ENCODE measurements at places on chromosomes 7 and 10.

GRCh38 chr7:77184463-77184862 lies 15.2 kb downstream of the FGL2 start:
- no peak for DNase-seq

DNA sequence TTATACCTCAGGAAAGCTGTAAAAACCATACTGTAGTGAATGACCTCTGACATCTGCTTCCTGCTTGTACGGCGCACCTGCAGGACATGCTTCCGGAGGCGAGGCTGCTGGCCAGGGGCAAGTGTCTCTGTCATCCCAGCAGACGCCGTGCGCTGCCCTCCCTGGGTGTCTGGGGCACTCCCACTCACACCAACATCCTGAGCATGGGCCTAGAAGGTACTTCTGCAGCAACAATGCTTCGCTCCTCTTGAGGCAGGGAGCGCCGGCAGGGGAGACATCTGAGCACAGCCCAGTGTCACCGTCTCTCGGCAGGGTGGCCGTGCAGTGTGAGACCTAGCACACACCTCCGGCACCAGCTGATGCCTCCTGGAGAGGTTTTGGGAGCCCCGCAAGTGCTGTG lies 269.2 kb downstream of the MAD1L1 start:
- DNase-seq = no peak

- DNase-seq = peak; percentile 95
These were observed 52.1 kb upstream of the JCAD start for GRCh38 chr10:30111340-30112022.

- DNase-seq = no peak
These were observed 94.4 kb upstream of the INSIG1 start for GRCh38 chr7:155203059-155203881.

DNA sequence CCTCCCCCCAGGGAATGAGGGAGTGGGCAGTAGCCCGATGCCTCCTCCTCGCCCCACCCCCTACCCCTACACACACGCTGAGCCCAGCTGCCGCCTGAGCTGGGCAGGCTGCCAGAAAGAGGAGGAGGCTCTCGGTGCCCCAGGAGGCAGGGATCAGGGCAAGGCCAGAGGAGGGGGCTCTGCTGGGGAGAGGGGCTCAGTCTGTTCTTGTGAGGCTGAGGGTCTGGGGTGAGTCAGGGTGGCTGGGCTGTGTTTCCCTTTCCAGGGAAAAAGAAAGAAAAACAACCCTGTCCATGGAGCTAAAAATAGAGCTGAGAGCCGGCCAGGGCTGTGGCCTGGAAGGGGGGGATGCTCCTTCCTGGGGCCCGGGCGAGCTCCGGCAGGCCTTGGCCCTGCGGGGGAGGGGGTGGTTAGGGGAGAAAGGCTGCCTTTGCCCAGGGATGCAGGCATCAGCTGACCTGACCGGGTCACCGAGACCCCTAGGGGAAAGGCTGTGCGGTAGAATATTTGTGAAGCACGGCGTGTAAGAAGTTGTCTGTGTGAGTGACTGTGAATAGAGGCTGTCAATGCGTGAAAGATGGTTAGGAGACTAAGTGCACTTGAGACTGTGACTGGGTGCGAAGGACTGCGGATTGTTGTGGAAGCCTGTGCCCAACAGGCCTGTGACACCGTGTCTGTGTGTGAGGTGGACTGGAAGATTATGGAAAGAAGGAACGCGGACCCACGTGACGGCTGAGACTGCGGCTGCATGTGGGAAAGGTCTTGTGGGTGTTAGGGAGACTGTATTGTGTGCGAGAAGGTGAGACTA lies 1.2 kb upstream of the LZTS2 start:
- DNase-seq = peak; percentile 78

DNA sequence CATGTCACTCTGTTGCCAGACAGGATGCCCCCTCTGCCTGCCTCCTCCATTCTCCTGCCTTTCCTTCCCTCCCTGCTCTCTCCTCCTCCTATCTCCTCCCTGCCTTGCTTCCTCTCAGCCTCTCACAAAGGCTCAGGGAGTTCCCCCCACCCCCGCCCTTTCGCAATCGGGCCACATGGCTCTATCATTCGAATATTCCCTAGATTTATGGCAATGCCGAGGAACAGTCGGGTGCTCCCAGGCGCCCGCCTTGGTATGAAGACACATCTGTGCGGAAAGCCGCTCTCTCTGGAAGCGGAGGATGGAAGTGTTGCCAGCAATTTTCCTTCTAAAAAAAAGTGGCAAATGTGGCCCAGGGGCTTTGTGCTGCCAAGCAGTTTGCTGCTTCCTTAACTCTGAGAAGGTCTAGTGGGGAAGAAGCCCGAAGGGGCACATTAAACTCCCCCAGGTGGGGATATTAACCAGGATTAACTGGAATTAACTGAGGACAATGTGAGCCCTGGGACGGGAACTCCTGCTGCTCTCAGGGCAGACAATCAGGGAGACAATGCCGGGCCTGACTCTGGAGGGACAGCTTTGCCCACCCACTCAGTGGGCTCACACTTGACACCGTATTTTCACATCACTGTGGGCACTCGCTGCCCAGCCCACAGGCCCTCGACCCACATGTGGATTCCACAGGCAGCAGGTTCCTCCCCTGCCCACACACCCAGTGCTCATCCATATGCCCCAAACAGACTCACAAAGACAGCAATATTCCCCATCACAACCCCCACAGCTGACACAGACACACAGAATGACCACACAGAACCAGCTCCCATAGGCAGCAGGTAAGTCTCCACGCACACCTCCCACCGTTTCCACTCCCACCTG lies 88.4 kb upstream of the SMNDC1 start:
- DNase-seq = peak; percentile 86

GRCh38 chr7:140610204-140611165 lies 30.1 kb downstream of the DENND2A start:
- DNase-seq = no peak

DNA sequence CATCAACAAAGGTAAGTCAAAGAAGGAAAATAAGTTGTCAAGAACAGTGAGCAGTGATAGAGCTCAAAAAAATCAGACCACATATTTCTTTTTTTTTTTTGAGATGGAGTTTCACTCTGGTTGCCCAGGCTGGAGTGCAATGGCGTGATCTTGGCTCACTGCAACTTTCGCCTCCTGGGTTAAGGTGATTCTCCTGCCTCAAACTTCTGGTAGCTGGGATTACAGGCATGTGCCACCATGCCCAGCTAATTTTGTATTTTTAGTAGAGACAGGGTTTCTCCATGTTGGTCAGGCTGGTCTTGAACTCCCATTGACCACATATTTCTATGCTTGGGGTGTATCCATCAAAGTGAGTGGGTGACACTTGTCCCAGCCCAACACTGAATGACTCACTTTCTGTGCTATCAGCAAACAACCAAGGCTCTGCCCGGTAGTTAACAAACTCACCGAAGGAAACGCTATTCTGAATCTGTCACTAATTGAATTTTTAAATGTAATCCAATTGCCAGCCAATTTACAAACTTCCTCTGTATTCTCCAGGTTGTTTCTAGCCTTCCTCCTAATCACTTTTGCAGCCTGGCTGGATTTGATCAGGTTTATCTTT lies 19.6 kb upstream of the SMNDC1 start:
- DNase-seq = no peak

DNA sequence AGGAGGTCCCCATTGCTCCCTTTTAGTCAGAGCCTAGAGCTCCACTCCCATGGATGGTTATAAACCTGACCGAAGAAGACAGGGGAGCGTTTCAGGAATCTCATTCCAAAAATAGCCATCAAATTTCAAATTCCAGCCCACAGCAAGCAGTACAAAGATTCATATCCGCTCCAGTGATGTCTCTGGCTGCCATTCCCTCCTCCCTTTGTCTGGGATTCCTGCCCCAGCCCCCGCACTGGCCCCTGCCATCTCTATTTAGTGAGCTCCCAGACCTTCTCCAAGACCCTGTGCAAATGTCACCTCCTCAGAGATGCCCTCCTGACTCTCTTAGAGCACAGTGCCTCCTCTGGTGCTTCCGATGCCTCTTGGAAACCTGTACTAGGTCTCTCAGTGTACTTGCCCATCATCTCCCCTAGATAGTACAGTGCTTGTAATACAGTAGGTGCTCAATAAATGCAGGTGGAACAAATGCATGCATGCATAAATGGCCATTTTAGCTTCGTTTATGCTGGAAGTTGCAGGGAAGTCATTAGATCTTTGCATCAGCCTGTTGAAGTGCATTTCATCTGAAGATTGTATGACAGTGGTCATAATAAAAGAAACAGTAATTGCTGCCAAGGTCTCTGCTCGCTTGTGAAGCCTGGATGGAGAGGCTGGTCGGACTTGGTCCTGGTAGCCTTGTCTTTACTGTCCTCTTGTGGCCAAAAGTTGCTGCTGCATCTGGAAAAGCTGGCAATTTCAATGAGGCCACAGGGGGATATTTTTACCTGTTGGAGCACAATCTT lies 32.0 kb upstream of the HABP2 start:
- DNase-seq = peak; percentile 48

DNA sequence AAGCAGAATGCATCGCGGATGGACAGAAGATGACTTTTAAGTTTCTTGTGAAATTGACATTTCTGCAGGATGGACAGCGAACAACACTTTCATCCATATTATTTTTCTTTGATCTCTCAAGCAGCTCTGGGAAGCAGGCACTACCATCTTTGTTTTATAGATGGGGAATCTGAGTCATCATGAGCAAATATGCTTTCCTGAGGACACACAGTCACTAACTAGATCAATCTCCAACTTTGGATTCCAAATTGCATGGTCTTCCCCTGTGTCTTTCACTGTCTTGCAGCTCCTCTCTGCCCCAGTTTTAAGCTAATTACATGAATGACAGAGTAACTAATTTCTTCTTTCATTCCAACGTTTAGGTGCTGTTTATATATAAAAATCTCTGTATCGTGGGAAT lies 201.5 kb downstream of the ADAM12 start:
- peak; percentile 29 for DNase-seq

- peak; percentile 85 for DNase-seq
These were observed 90.1 kb upstream of the NANOS1 start for GRCh38 chr10:118939211-118940007.

DNA sequence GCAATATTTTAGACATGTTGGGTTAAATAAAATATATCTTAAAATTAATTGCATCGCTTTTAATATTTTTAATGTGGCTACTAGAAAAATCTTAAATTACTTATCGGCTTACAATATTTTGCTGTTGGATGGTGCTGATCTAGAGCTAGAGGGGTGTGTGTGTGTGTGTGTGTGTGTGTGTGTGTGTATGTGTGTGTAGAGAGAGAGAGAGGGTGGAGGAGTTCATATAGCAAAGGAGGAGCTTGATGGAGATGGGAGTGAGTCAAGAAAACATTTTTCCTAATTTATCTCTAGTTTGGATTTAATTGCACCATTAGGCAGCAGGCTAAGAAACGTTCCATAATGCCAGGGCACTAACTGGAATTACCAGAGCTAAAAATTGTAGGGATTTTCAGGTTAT lies 10.4 kb upstream of the SLC25A13 start:
- no peak for DNase-seq

- DNase-seq = no peak
These were observed 5.6 kb upstream of the PSTK start for GRCh38 chr10:122974543-122975064.

DNA sequence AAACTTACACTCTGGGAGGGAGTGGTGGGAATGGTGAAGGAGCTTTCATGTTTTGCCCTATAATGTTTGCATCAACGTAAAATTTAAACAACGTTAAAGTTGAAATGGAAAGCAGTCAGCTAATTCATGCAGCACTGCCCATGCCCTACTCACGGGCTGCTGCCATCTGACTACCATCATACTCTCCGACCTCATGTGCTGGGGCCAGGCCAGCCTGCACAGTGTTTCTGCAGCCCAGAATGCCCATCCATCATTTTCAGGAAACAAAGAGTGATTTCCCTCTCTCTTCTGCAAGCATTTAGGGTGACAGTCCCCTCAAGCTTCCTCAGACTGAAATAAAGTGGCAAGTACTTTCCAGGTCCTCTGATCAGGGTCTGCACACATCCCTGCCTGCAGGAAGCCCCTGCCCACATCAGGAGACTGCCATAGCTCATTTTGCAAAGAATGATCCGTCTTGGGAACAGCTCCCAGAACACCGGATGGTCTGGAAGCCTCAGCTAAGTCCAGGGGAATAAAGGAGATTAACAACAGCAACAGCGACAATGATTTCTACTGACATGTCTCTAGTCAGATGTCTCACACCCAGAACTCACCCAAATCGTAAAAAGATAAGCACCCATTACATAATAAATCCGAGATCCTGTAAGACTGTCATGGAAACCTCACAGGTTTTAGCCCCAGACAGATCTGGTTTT lies 40.3 kb downstream of the ARHGAP22 start:
- no peak for DNase-seq

- DNase-seq = no peak
These were observed 121.4 kb downstream of the DNAJB6 start for GRCh38 chr7:157458254-157458633.

DNA sequence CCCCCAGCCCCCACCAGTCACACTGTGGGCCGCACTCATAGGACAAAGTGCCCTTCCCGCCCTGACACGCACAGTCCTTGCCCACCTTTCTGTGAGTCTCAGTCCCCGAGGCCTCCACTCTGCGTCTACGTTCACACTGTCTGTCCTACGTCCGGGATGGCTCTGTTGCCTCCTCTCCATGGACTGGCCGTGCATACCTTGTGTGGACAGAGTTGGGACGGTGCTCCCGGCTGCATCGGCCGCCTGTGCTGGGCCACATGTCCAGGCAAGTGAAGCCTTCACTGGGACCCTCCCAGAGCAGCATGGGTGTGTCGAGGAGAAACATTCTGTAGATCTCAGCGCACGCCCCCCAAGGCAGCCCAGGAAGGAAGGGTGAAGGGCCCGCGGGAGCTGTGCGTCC lies 239.0 kb downstream of the MGMT start:
- no peak for DNase-seq

- no peak for DNase-seq
These were observed 6.8 kb upstream of the COMMD3 start for GRCh38 chr10:22309180-22310000.

DNA sequence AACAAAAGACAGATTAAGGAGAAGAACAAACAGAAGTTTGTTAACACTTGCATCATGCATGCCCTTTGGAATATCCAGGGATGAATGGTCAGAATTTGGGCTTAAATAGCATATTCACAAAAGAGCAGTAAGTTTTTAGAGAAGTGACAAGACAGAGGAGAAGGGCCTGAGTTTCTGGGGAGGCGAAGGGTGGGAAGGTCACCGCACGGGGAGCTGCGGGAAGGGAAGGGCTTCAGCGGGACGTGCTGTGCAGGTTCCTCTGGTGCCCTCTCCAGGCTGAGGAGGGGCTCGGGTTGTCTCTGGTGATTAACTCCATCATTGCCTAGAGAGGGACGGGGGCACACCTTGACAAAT lies 10.4 kb upstream of the ZNF22 start:
- no peak for DNase-seq

- DNase-seq = no peak
These were observed 63.3 kb upstream of the JAZF1 start for GRCh38 chr7:28243861-28244260.

Measured in HCEC 1CT (cell line).